ENCODE measurements at places on chromosomes 12 and 14.
A peak's percentile ranks its signal among the peaks of the same experiment; 100 is the strongest.

DNA sequence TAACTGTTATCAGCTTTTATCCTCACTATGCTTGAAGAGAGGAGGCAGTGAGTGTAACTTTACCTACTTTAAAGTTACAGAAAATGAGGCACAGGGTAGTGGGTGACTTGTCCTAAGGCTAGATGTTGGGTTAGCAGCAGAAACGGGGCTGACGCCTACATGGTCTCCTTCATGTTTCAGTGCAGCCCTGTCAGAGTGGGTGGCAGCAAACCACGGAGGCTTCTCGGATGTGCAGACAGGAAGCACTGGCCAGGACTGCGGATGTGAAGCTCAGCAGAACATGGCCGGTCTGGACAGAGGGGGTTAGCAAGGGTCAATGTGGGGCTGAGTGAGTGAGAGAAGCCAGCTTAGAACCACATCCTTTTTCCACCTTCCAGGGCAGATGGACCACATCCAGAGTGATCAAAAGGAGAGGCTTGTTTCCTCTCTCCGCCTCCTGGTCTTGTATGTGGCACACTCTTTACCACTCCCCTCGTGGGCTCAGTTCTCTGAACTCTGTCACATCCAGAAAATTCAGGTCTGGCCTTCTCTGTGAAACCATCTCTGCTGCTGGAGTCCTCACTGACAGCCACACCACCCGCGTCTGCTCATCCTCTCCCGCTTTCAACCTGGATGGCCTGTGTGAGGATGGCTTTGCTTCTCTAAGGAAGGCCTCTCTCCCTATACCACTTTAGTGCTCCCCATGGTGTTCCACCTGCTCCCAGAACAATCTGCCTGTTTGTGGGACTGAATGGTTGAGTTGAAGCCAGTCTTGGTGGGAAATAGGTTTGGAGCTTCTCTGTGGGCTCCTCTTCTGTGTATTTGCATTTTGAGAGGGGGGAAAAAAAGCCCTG is 14.1 kb downstream of the SUSD6 start:
- DNase-seq = peak; percentile 81

DNA sequence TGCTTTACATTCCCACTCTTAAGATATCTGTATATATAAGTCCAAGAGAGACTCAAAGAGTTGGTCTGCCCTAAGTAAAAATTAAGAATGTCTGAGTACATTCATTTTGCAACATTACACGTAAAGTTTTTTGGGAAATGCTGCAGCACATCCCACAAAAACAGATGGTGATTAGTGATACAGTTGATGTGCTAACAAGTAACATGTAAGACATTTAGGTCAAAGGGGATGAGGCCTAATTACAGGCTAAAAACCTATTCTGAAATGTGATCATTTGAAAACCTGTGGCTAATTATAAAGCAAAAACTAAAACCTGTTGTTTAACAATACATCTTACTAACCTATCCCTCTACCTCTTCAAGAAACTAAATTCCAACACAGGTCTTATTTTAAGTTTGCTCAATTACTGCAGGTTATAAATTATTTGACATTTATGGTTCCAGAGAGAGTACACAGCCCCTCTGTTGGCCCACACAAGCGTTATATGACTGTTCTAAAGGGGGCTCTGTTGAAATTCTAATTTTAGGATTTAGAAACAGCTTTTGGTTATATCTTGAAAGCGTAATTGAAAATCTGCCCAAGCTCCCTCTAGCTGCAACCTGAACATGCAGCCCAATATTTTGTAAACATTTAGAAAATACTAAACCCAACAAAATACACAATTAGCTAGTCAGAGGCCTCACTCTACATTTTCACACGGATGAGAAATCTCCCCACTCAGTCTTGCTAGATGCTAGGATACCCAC is 42.9 kb downstream of the BRAP start:
- DNase-seq = no peak

GRCh38 chr12:71973687-71974086 is 35.0 kb downstream of the TPH2 start:
- no peak for DNase-seq

DNA sequence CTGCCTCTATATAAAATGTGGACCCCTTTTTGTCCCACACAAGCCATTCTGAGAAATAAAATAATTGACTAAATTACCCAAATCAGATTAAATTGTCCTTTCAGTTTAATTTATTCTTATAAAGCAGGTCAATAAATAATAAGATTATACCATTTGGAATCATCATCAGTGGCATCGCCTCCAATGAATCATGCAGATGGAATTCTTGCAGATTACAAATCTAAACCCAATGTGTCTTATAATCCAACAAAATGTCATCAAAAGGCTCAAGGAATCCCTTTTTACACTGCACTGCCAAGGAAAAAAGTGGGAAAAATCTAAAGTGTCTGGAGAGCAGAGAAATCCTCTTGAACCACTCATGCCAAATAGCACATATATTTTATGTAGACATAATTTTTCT is 138.2 kb upstream of the TSPAN8 start:
- DNase-seq = no peak

DNA sequence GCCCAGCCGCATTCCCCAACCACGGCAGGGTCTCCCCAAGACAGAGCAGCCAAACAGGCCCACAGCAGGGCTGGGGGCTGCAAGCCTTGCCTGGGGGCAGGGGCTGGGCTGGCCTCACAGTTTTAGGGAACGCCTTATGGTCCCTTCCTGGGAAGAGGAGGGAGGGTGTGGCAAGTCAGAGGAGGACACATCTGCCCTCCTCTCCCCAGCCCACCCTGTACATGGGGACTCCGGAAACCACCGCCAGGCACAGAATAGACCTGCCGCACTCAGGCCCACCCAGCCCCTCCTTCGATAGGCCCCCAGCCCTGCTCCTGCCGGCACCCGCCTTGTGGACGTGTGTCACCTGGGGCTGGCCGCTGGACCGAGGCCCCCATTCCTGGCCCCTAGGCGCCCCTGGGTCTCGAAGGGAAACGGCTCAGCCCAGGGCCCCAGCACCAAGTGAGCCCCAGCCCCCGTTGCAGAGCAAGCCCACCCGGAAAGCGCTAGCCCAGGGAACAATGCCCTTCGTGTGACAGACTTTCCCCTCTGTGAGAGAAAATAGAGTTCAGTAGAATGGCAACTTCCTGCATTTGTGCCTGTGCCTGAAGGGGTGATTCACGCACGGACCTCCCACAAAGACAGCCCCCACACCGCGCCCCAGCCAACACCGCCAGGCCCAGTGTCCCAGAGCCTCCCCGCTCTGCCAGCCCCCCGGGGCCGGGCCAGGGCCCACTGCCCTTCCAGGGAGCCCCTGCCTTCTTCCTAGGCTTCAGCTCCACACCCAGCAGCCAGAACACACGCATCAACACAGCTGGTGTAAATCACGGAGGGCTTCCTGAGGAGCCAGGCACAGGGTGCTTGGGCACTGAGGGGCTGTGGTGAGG is 12.0 kb upstream of the NUDT14 start:
- peak; percentile 34 for DNase-seq

- no peak for DNase-seq
Measured at GRCh38 chr14:30974628-30975027, 50.8 kb upstream of the AP4S1 start.

DNA sequence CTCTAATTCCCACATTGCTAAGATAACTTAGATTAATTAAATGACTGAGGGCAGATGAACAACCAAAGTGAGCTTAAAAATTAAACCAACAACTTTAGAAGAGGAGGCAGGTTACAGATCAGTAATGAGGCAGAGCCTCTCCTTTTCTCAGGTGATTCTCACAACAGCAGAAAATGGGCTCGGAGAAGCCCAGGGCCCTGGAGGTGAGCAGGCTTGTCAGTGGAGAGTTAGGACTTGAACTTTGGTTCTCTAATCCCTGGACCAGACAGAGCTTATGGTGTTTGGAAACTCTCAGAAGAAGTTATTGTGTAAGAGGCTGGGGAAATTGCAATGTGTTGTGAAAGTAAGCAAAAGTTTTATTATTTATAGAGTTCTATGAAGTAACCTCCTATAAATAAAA is 2.8 kb downstream of the TRHDE start:
- no peak for DNase-seq

DNA sequence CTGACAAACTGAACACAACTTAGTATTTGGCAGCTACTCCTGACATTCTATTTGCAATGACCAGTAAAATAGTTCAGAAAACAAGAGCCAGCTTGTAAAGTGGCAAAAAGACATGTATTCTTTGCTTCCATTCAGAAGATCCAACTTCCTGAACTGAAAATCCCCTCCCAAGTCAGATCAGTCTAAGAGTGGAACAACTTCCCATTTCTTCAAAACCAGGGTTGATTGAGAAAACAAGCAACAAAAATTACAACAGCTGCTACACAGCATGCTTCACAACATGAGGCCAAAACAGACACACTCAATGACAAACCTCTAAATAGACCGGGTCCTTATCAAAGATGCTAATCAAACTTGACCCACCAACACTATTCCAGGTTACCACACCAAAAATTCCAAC is 40.3 kb downstream of the CIT start:
- no peak for DNase-seq

- no peak for DNase-seq
Measured at GRCh38 chr14:52936437-52936836, 14.4 kb downstream of the FERMT2 start.

- DNase-seq = no peak
Measured at GRCh38 chr14:30610787-30611343, 11.3 kb upstream of the SCFD1 start.

Data from activated naive CD4-positive, alpha-beta T cell treated with Interleukin-2 at 50 U/mL for 16 hours (primary cell).